ENCODE measurements at places on chromosomes 1 and 21.

DNA sequence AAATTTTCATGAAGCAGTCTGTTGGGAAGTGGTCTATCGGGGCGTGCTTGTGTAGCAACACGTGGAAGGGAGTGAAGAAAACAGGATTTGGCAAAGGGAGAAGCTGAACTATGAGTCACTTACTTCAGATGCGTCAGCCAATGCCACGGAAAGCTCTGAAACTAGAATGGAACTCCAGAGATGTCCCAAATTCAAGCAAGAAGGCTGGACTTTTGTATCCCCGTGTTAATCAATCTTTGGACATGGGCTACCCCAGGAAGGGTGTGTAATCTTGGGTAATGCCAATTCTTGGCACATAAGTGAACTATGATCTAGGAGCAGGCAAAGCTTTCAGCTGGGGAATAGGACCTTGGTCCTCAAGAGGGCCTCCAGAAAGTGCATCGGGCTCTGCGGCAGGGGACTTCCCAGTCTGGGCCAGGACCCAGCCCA, 102.6 kb downstream of the ADSS2 start:
- peak; percentile 73 for DNase-seq

GRCh38 chr1:161948435-161948834, 75.2 kb downstream of the OLFML2B start:
- DNase-seq: no peak

- DNase-seq: no peak
Measured at GRCh38 chr1:220808345-220809186, 21.9 kb downstream of the MTARC1 start.

DNA sequence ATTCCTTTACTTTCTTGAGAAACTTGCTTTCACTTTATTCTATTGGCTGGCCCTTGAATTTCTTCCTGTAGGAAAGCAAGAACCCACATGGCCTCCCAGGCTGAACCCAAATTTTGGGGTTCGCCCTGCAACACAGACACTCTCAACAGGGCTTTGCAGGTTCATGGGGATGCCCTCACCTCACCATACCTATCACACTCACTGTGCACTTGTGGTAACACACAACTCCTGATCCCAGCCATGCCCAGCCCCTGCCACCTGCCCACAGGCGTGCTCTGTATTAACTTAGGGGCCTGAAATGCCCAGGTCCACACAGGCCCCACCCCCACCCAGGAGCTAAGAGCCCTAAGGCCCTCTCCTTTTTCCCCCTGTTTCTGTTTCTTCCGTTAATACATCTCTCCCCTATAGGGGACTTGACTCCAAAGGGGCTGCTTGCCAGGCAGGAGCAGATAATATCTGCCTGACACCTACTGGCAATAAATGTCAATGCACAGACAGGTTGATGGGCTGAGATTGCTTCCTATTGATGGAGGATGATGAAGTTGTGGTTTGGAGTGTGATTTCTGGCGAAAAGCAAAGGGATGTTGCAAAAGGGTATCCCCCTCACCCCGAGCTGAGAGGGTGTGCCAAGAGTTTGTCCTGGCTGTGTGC, 171.5 kb downstream of the AJAP1 start:
- no peak for DNase-seq

DNA sequence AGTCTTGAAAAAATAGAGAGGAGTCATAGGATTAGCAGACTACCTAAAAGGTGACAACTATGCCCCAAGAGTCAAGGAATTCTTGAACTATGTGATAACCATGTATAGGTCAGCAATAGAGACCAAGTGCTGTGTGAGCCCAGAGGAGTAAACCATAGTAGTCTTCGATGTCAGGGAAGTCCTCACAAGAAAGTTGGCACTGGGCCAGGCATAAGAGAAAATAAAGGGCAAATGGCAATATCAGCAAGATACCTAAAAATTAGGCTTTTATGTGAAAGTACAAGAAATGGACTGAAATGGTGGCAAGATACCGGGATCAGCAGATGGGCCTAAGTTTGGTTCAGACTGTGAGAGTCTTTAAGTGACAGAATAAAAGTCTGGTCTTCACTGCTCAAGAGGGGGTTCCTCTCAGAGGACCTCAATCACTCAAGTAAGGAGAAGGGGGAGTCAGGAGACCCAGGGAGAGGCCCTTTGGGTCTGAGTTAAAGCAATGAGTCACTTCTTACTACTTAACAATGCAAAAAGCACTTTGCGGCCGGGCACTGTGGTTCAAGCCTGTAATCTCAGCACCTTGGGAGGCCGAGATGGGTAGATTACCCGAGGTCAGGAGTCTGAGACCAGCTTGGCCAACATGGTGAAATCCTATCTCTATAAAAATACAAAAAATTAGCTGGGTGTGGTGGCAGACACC, 95.0 kb downstream of the TEX35 start:
- no peak for DNase-seq

DNA sequence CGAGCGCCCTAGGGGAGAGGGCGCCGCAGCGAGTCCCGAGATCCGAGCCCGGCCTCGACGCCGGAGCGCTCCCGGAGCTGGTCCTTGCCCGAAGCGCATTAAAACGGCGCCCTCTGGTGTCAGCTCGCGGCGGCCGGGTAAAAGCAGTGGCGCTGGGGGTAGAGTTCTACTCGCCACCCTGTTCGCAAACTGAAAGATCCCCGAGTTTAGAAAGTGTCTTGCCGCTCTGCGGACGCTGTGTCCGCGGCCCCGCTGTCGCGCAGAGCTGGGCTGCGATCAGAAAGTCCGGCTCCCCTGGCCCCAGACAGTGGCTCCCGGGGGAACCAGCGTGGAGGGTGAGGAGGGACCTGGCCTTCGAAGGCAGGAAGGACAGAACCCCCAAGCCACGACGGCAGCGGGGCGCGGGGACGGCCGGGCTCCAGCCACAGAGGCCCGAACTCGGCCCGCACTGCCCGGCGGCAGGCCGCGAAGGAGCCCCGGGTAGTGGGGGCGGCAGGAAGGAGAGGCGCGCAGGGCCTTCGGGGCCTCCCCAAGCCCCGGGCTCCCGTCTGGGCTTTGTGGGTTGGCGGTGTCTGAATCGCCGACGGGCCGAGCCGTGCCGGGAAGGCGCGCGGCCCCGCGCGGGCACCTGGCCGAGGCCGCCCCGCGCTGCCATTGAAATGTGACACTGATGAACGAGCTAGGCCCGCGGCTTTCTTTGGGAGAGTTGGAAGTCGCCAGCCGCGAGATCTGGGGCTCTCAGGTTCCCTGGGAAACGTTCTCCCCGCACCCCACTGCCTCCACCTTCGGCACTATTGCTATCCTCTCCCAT, 39.1 kb upstream of the NFIA start:
- DNase-seq: peak; percentile 90

DNA sequence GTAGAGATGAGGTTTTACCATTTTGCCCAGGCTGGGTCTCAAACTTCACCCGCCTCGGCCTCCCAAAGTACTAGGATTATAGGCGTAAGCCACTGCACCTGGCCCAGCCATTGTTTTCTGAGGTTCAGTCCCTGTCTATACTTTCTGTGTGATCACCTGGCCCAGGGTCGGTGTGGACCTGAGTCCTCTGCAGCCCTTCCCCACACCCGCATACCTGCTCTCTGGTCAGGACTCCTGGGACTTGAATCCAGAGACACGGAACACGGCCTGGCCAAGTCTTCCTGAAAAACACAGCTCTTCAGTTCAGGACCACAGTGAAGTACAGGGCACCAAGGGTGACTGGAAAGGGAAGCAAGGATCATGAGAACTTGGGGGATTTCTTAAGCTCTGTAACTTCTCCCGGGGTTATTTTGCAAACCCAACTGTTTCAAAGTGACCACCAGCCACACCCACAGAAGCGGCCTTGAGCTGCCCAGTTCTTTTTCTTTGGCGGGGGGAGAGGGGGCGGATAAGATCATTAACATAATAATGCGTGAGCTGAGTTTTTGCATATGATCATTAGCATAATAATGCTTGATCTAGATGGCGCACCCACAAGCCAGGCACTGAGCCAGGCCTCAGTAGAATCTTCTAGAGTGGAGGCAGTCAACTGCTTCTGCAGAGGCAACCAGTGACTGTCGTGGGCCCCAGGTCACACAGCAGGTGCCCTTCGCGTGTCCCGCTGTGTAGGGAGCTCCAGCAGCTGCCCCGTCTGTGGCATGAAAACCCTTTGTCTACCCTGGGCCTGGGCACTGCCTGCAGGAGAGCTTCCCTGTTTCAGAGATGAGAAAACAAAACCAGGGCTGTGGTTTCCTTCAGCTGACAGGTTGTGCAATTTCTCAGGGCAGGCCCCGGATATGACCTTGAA, 1.7 kb upstream of the NADK start:
- no peak for DNase-seq

DNA sequence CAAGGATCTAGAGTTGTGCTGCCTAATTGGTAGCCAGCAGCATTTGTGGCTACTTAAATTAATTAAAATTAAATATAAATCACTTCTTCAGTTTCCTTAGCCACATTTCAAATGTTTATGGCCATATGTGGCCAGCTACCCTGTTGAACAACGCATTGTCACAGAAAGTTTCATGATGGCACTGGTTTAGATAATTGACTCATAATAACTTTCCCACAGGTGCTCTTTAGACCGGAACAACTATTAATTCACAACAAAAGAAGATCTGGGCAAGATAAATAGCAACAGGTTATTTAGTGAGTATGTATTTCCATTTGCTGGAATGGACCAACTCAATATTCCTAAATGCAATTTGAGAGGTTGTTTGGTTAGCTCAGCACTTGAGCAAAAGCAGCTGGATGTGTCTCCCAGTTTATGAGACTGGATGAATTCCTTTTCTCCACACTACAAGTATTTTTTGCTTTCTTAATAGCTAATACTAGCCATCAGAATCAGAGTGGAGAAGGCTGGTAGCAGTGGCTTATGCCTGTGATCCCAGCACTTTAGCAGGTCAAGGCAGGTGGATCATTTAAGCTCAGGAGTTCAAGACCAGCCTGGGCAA, 3.7 kb upstream of the AMIGO1 start:
- no peak for DNase-seq

GRCh38 chr21:38460171-38460742, 38.0 kb downstream of the ERG start:
- DNase-seq: no peak

- no peak for DNase-seq
Measured at GRCh38 chr1:231690059-231690458, 63.5 kb downstream of the DISC1 start.

Data from AG08396 (cell line).